Cerebellar nuclear complex (tissue), 1 donor: ENCODE measurements at places on chromosomes 2 and 18.

DNA sequence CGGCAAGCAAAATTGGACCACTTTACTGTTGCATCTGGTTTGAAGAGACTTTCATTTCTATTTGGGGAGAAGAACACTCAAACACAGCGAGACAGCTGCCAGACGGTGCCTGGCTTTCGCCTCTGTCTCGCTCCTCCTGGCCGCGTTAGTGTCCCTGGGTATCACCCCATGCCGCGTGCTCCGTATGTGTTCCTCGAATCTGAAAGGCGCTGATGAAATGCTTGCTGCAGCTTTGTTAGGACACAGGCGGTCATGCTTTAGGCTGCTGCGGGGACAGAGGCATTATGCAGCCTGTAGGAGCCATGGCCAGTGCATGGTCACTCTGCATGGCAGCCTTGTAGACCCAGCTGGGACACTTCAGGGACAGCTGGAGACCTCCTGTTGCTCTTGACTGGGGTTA is 53.9 kb downstream of the LDLRAD4 start:
- DNase-seq = no peak

DNA sequence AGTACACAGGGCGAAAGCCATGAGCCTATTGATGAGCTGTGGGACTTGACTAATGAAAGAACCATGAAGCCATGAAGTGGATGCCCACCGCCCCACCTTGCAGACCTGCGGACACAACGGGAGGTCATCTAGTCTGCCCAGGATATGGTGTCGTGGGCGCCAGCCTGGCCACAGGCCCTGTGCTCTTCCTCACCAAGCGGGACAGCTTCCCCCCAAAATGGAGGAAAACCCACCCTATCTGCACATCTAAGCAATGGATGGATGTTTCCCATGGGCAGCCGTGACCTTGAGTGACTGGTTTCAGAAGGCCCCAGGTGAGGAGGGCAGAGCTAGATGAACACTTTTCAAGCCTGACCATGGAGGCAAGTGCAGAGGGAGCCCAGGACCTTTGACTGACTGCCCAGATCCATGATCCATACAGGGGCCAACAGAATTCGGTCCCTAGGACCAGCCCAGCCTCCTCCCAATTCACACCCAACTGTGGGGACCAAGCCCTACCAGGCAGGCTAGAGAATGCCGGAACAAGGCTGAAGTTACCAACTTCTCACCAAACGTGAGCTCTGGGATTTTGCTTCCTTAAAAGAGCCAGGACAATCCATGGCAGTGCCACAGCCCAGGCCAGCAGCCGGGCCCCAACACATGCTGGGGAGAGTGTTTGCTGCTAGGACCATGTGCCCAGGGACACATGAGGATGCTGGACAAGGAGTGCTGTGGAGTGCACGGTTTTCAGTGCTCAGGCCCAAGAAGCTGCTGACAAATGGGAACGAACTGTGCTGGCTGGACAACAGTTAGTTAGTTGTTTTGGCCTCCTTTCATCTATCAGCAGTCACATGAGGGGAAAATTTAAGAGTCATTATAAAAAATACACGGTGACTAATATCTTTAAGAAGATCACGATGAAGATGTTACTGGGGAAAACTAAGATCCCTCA is 249.4 kb downstream of the HDAC4 start:
- no peak for DNase-seq

DNA sequence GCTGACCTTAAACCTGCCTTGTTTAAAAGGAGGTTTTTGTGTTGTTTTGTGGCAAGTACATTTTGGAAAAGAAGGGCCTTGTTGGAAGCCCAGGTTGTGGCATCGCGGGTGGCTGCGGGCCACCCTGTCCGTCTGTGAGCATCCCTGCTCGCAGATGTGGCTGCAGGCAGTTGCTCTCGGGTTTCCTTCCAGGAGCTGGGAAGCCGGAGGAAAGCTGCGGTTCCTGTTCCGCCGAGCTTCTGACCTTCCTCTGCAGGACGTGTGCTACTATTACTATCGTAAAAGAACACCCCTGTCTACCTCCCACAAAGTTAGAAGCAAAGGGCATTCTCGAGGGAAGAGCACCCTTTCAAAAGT is 766 bp downstream of the MFF start:
- DNase-seq = no peak

DNA sequence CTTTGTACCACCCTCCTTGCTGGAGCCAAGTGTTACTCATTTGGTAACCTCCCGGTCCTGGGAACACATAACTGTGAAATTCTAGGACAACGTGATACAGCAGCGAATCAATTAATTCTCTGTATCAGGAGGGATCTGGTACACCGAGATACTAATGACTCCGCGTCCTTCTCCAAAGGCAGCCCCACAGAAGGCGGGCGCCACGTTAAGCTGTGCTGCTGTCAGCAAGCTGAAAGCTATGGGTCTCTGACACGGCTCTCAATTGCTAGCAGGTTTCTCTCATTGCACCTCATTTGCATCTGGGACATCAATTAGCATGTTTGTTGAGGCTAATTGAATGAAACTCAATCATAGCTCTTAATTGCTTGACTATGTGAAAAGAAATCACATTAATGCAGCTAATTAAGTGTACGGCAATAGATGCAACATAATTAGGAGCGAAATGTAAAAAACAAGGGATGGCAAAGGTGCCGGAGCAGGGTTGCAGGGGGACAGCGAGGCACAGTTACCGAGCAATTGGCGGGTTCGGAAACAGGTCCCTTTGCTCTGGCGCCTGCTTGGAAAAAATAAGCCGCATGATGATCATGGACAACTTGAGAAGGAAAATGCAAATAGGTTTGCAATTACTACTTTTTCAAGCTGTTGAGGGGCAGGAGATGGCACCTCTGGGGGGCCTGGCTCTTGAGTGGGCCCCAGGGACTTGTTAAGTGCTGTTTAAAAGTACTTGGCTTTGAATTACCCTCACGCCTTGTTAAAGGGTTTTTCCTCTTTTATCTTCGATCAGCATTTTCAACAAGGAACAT is 264.2 kb downstream of the GBX2 start:
- no peak for DNase-seq

- no peak for DNase-seq
These were observed 931.3 kb downstream of the CPS1 start for GRCh38 chr2:211487733-211488132.

GRCh38 chr2:69041214-69041613 is 28.2 kb downstream of the ANTXR1 start:
- DNase-seq = no peak

DNA sequence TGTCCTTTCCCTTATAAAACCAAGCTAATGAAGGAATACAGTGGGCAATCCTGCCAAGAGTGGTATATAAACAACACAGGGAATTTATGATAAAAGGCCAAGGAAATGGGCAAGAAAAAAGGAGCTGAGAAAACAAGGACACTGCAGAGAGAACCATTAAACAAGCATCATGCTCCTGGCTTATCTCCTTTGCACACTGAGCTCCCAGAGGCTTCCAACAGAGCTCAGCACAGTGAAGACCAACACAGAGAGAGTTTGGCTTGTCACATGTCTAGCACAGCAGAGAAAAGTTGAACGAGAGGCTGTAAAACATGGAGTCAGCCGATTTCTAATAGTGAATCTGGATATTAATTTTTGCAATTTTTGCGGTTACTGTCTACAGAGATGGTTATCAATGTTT is 68.0 kb upstream of the KLF7 start:
- DNase-seq = no peak

DNA sequence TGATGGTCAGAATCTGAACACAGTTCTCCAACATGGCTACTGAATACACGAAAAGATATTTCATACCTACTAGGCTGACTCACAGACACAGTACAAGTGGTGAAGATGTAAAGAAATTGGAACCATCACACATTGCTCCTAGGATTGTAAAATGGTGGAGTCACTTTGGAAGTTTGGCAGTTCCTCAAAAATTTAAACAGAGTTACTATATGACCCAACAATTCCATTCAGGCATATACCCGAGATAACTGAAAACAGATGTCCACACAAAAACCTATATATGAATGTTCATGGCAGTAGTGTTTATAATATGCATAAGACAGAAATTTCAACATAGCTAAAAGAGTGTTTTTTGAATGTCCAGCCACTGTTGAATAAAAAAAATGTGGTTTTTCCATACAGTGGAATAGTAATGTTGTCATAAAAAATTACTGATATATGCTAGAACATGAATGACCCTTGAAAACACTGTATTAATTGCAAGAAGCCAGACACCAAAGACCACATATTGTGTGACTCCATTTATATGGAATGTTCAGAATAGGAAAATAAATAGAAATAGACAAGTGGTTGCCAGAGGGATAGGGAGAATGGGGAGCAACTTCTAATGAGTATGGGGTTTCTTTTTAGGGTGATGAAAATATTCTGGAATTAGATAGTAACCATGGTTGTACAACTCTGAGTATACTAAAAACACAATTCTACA is 10.1 kb downstream of the RMP24 start:
- no peak for DNase-seq

DNA sequence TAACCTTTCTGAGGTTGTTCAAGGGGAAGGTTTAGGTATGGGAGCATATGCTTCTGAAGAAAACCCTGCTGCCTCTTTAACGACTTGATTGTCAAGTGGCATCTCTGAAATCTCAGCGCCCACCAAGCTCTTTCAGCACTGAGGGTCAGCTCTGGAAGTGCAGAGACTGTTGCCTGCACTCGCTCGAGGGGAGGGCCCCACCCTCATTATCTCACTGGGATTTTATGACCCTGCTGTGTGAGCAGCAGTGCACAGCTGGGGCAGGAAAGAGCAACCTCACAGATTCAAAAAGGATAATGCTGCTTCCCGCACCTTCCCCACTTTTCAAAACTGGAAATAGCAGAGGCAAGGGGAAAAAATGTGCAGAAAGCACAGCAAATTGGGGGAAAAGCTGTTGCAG is 56.9 kb upstream of the SPRED2 start:
- DNase-seq = no peak

DNA sequence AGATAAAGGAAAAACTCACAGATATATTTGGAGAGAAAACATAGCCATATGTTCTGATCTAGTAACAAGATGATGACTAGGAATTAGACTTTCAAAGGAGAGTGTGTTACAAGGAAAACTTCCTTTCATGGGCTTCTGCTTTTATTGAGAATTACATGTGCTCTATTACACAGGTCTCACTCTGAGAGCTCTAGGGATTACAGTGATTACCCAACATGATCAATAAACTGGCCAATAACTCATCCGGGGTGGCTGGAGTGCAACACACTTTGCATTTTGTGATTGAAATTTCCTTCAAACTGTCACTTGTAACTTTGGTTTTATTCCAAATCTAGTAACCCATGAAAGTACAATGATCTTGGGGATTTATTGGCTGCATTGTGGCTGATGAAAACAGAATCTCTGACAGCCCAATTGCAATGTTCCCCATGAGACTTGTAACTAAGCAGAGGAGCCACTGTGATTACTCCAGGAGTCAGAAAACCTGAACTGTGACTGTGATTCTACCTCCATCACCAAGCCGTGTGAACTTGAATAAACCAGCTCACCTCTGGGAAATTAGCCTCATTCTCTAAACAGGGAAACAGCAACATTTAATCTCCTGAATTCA is 40.2 kb upstream of the LRRC30 start:
- no peak for DNase-seq

DNA sequence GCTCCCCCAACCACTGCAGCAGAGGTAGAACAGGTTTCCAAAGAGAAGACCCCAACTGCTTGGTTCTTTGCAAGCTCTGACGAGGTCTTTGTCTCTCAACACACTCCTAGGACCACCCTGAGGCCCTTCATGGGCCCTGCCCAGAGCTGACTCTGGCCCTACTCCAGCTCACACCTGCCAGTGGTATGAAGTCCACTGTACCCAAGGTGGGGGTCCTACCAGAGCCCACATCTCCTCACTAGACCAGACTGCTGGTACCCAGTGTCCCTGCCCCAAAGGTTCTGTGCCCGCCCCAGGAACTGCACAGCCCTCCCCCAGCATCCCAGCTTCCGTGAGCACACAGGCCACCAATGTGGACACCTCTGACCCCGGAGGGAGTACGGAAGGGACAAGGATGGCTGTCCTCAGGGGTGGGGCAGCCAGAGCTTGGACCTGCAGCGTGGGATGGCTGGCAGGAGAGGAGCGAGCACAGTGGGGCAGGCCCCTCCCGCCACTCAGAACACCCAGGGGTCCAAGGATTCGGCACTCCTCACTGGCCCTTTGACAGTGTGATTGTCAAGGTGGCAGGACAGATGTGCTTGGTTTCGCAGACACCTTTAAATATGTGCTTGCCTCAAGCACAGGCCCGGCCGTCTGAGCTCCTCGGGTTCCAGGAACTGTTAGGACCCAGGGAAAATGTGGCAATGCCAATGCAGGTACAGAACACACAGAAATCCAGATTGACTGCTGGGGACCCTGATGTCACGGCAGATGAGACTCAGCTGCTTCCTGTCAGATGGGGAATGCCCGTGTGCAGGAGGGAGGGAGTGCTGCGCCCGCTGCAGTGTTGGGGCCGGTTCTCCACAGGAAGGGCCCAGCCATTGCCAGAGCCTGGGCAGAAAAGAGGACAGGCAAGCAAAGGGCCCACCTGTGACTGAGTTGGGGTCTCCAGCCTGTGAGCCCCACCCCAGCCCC is 51.2 kb downstream of the MTERF4 start:
- no peak for DNase-seq

GRCh38 chr18:71665131-71665530 is 879.0 kb downstream of the CBLN2 start:
- DNase-seq = no peak

- DNase-seq = no peak
These were observed 92.2 kb upstream of the ASAP2 start for GRCh38 chr2:9114458-9114857.

DNA sequence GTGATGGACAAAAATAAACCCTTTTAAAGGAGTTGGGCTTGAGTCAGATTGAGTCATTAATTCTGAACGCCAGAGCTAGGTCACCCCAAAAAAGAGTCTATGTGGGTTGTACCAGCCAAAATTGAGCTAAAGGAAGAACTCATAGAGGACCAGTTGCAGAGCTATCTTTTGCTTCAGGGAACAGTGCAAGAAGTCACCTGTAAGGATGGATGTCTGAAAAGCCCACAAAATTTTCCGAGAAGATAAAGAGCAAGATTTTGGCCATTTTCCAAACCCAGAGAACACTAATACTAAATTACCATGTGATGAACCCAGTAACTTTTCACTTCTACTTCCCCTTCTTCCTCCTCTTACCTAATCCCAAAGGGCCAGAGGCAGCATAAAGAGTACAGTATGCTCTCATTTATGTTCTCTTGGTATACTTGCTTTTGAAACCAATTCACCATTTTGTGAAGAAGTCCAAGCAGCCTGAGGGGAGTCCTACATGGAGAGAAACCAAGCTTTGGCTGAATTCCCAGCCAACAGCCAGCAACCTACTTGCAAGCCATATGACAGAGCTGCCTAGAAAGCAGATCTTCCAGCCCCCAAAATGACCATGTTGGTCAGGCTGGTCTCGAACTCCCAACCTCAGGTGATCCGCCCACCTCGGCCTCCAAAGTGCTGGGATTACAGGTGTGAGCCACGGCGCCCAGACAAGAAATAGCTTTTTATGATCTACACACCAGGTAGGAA is 551.7 kb downstream of the SATB2 start:
- no peak for DNase-seq

DNA sequence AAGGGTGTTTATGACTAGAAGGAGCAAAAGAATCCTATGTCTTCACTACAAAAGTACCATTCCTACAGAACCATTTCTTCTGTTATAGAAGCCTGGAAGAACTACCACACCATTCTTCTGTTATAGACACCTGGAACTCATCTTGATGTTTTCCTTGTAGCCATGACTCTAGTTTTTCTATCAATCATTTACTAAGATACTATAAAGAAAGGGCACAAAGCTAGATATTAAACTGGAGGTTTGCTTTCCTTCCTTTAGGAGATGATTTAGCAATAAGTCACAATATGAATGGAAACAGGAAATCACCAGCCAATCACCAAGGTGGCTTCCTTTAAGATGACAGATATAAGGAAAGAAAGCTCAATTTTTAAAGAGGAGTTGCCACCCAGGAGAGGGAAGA is 100.3 kb upstream of the NEUROD1 start:
- no peak for DNase-seq
